ENCODE measurements at places on chromosomes 16 and 17.
A peak's percentile ranks its signal among the peaks of the same experiment; 100 is the strongest.

- no peak for DNase-seq
Measured at GRCh38 chr16:11296706-11297491, 15.8 kb upstream of the PRM1 start.

- peak; percentile 40 for DNase-seq
Measured at GRCh38 chr17:4199818-4200402, 56.9 kb downstream of the CYB5D2 start.

DNA sequence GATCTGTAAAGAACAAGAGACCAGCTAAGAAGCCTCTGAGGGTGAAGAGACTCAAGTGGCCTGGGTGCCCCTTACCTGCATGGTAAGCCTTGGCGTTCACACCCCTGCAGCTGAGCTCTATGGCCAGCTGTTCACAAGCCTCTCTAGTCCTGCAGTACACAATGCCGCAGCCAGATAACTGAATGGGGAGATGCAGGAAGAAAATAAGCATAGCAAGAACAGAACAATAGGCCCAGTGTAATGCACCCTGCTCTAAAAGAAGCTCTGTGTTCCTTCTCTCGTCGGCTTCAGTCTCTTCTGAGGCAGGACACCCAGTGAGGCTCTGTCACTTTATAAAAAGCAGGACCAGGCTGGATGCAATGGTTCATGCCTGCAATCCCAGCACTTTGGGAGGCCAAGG, 5.4 kb downstream of the RECQL5 start:
- DNase-seq = no peak

- no peak for DNase-seq
Measured at GRCh38 chr16:56606476-56607108, 1.8 kb upstream of the MT2A start.

DNA sequence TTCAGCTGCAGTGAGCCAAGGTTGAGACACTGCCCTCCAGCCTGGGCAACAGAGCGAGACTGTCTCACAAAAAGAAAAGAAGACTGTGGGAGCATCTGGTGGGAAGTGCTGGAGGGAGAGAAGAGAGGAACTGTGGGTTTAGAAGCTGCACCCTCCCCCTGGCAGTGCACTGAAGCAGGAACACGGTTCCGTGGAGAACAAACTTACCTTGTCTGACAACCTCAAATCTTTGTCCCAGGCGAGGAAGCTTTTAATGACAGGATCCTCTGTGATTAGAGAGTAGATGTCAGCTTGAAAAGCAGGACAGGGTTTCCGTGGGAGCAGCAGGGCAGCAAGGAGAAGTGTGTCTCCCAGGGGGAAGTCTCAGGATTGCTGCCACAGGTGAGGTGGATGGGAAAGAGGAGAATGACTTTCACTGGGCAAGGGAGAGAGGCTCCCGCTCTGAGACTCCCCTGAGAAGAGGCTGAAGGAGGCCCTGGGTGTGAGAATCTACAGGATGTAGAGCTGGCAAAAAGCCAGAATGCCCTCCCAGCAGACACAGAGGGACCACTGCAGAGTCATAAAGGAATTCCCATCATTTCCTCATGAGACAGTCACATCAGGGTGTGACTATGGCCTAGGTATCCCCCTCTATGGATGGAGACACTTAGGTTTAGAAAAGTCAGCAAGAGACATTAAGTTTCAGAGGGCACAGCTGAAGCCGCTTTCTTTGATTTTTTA, 22.9 kb downstream of the PRR11 start:
- DNase-seq = peak; percentile 11

DNA sequence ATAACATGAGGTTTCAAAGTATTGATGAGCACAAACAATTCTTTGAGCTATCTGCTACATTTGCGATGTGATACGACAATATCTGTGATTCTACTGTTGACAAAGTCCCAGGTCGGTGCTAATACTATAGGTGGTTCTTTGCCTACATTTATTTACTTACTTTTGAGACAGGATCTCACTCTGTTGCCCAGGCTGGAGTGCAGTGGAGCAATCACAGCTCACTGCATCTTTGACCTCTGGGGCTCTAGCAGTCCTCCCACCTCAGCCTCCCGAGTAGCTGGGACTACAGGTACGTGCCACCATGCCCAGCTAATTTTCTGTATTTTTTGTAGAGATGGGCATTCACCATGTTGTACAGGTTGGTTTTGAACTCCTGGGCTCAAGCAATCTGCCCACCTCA, 343.4 kb downstream of the SHISA9 start:
- no peak for DNase-seq

- no peak for DNase-seq
Measured at GRCh38 chr16:54742436-54742835, 188.2 kb upstream of the IRX5 start.

- DNase-seq = peak; percentile 78
Measured at GRCh38 chr16:81551151-81551808, 106.7 kb downstream of the CMIP start.

DNA sequence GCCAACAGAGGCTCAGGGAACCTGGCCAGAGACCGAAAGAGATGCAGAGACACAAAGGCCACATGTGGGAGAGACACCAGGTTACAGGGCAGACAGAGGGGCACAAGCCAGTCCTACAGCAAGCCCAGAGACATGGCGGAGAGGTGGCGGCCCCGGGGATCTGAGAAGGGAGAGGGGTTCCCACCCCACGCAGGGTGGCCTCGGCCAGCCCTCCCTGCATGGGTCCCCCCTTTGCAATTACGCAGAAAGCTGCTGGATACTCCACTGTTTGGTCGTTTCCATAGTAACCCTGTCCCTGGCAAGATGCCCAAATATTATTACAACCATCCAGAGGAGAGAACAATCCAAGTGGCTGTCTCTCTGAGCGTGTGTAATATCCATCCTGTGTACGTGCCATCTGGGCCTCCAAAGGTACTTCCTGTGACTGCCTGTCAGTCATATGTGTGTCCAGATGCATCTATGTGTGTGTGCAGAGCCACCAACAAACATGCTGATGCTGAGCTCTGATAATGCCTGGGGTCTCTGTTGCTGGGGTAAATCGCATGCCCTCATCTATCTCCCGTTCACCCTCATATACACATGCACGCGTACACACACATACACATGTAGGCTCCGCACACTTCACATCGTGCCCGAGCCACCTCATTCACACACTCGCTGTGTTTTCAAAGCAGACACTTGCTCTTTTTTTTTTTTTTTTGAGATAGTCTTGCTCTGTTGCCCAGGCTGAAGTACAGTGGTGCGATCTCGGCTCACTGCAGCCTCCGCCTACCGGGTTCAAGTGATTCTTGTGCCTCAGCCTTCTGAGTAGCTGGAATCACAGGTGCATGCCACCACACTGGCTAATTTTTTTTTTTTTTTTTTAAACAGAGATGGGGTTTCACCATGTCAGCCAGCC, 5.5 kb downstream of the PCGF2 start:
- peak; percentile 93 for DNase-seq

DNA sequence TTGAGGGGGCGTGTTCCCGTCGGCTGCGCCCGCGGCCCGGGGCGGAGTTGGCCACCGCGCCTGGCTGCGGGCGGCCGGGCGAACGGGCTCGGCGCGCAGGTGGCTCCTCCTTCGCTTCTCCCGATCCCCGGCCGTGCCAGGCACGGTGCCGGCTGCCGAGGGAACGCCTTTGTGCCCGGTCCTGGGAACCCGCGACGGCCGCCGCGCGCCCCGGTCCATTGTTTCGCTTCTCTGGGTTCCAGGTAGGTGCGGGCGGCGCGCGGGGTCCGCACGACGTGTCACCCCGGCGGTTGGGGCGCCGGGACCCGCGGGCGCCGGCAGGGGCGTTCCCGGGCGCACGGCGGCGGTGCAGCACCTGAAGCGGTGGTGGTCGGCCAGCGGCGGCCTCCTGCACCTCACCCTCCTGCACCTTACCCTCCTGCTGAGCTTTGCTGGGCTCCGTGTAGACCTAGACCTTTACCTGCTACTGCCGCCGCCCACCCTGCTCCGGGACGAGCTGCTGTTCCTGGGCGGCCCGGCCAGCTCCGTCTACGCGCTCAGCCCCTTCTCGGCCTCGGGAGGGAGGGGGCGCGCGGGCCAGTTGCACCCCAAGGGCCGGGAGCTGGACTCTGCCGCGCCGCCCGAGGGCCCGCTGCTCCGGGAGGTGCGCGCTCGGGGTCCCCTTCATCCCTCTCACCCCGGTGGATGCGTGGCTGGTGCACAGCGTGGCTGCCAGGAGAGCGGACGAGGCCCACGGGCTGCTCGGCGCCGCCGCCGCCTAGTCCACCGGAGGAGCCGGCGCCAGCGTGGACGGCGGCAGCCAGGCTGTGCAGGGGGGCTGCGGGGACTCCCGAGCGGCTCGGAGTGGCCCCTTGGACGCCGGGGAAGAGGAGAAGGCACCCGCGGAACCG, 99.9 kb downstream of the EFCAB13 start:
- no peak for DNase-seq

DNA sequence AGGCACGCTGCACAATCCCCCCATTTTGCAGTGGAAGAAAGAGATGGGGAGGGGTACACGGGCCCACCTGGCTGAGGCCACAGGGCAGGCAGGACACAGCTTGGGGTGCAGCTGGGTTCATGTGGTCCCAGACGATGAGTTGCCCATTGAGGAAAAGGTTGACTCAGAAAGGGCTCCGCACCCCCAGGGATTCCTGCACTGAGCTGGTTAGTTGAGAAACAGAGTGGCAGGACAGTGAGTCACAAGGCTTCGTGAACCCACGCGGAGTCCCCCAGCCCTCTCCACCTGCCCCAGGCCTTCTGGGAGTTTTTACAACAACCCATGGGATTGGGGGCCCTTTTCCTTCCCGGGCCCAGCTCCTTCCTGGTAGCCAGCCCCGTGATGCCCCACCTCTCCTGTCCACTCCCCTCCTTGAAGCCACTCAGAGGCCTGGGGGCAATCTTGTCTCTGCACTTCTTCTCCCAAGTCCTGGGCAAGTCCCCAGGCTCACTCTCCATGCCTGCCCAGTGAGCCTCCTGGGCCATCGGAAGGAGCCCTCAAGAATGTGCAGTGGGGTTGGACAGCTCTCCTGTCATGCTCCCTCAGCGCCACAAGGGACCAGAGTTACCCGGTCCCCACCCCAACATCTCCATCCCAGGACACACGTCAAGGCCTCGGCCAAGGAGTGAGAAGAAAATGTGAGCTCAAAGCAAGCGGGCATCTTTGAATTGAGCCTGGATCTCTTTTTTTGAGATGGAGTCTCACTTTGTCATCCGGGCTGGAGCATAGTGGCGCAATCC, 251.2 kb downstream of the PARN start:
- peak; percentile 77 for DNase-seq
